ENCODE measurements at places on chromosomes 1 and 21.
A peak's percentile ranks its signal among the peaks of the same experiment; 100 is the strongest.

- DNase-seq: no peak
These were observed 1193.9 kb downstream of the PLA2G4A start for GRCh38 chr1:188022661-188023060.

- peak; percentile 88 for DNase-seq
These were observed 169.5 kb upstream of the DPYD start for GRCh38 chr1:98090351-98090750.

- DNase-seq: no peak
These were observed 532.7 kb upstream of the OLFM3 start for GRCh38 chr1:102529446-102529845.

GRCh38 chr1:48688102-48688760 lies 88.5 kb downstream of the BEND5 start:
- peak; percentile 23 for DNase-seq

DNA sequence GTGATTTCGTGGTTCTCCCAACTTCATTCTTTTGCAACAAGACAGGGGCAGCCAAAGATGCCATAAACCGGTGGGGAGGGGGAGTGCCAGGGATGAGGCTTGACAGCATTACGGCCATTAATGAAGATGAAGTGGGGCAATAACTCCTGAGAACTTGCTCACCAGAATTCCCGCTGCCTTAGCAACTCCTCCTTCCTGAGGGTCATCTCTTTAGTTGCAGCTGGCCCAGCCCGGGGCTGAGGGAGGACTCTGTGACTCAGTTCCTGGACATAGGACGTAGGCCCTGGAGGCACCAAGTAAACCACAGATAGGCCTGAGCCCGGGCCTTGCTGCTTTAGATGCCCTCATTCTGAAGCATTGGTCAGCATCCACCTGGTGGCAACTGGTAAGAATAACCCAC lies 330.2 kb downstream of the RRAGC start:
- no peak for DNase-seq

- DNase-seq: no peak
These were observed 231.7 kb downstream of the PAPPA2 start for GRCh38 chr1:176694713-176695112.

DNA sequence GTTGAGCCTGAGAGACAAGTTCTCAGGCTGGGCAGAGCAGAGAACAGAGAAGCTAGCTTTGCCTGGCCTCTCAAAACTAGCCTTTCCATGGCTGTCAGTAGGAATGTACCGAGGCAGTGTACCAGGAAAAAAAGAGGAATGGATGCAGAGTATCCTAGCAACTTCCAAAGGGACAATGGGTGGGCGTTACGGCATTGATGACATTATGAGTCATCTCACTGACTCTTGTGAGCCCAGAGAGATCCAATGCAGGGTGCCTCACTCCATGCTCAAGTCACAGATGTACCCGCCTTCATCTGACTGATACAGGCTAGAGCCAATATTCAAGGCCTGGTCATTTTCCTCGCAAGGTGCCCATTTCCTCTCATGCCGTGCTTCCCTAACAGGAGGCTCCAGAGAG lies 51.4 kb upstream of the C8B start:
- DNase-seq: peak; percentile 33

GRCh38 chr21:36706482-36706852 lies 7.6 kb downstream of the SIM2 start:
- no peak for DNase-seq

GRCh38 chr21:14522736-14523135 lies 23.4 kb downstream of the SAMSN1 start:
- no peak for DNase-seq

- DNase-seq: no peak
These were observed 355.8 kb downstream of the AMY1C start for GRCh38 chr1:104105465-104105864.

DNA sequence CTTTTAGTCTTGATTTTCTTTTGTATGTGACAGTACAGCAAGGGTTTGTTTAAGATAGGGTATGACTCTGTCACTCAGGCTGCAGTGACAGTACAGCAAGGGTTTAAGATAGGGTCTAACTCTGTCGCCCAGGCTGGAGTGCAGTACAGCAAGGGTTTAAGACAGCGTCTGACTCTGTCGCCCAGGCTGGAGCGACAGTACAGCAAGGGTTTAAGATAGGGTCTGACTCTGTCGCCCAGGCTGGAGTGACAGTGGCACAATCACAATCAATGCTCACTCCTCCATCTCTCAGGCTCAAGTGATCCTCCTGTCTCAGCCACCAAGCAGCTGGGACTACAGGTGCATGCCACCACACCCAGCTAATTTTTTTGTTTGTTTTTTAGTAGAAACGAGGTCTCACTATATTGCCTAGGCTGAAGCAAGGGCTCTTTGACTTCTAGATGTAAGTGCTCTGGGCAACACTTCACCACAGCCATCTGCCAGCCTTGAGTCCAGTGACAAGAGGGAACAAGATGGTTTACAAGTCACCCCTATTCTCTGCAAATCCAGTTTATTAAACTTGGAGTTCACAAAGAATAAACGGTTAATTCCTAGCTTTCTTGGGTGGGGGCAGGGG lies 965 bp upstream of the SH2D5 start:
- DNase-seq: no peak

DNA sequence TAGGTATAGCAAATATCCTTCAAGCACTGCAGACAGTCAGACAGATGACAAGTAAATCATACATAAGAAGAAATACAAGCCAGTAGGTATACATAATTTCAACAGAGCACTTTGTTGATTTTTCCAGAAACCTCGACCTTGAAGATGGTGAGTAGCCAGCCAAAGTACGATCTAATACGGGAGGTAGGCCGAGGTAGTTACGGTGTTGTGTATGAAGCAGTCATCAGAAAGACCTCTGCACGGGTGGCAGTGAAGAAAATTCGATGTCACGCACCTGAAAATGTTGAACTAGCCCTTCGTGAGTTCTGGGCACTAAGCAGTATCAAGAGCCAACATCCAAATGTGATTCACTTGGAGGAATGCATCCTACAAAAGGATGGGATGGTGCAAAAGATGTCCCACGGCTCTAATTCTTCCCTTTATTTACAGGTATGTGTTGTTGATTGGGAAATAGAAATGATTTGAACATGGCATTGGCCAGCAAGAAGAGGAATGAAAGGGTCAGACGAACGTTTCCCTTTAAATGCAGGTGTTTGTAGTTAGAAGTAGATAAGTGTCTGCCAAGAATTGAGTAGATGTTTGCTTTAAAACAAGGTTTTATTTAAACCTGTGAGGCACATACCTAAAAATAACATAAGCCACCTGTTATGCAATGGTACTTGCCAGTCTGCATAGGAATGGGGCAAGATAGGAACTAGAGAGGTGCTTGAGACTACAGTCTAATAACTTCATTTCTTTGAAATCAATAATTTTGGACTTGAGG lies 2.7 kb downstream of the PDIK1L start:
- DNase-seq: no peak

DNA sequence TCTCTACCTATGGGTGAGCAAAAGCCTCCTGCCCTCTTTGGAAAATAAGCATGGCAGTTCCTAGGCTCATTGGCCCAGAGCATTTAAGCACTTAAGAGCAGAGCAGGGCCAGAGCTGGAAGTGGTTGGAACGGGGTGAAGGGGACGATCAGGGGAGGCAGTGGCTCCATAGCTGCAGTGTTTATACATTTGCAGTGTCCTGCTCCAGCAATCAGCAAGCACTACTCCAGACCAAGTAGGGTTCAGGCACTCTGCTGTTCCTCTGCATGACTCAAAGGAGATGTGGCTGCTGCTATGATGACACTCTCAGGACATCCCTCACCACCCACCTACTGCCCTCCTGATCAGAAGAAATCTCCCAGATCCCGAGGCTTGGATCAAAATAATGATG lies 55.0 kb downstream of the TRABD2B start:
- peak; percentile 81 for DNase-seq
